ENCODE measurements at places on chromosomes 7 and 10. TPM values are rescaled to one million over a fixed set of nuclear protein-coding genes. Genes with fewer than 3 reads are reported as not detected.

GRCh38 chr10:58909881-58910280 is 266.6 kb upstream of the PHYHIPL start:
- DNase-seq = no peak

DNA sequence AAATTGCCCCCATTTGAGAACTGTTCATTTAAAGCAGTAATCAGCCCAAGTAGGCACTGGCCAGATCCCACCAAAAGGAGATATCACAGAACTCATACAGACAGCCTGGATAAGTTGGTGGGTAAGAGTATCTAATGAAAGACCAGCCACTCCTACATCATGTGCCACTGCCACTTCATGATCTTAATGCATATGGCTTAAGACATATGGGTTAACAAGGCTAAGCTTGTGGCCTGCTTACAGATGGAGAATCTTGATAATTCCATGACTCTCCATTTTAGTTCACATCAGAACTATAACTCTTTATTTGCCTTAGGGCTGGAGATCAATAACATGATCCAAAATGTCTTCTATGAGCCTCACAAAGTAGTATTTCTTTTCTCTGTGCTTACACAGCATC is 6.8 kb upstream of the IFIT1B start:
- no peak for DNase-seq

The DPYSL4 gene
- total RNA-seq = 4.1 TPM

- no peak for DNase-seq
These were observed 48.3 kb upstream of the MYL10 start for GRCh38 chr7:101677391-101677790.

GRCh38 chr7:86968618-86969017 is 90.8 kb downstream of the ELAPOR2 start:
- no peak for DNase-seq

DNA sequence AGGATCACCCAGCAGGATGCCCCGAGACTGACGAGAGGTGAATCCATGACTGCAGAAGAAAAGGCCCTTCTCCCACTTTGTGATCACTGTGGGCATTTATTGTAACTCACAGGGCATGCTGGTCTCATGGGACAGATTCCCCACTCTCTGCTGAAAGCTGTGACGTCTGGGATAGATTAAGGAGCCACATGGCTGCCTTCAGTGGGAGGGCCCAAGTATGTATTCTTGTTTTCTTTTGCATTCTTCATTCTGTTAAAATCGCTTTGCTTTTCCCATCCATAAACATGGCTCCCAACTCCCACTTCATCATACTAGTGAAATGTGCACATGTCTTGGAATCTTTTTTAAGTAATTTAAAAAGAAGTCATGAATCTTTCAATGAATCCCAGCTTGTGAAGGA is 67.2 kb downstream of the FAM107B start:
- DNase-seq = no peak

- DNase-seq = no peak
These were observed 2.2 kb upstream of the HSPB1 start for GRCh38 chr7:76300166-76300731.

DNA sequence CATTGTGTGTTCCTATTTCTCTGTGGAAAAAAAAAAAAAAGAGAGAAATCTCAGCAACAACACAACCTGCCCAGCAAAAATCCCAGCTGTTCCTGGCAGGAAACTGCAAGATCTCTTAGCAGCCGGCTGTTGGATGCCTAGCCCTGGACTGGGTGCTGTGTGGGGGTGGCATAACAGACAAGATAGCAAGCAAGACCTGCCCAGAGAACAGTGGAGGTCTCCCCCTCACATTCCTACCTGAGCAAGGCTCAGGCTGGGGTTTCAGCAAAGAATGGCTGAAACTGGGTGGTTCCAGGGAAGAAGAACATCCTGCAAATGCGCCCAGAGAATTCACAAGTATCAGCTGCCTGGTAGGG is 248.8 kb upstream of the ZMIZ1 start:
- DNase-seq = no peak

- DNase-seq = peak; percentile 79
These were observed 47.6 kb downstream of the ASB13 start for GRCh38 chr10:5618829-5619228.

The SPAM1 gene
- not detected for total RNA-seq

GRCh38 chr10:873020-873419 is 58.5 kb downstream of the LARP4B start:
- DNase-seq = no peak

GRCh38 chr10:56240471-56240870 is 120.6 kb downstream of the ZWINT start:
- no peak for DNase-seq

DNA sequence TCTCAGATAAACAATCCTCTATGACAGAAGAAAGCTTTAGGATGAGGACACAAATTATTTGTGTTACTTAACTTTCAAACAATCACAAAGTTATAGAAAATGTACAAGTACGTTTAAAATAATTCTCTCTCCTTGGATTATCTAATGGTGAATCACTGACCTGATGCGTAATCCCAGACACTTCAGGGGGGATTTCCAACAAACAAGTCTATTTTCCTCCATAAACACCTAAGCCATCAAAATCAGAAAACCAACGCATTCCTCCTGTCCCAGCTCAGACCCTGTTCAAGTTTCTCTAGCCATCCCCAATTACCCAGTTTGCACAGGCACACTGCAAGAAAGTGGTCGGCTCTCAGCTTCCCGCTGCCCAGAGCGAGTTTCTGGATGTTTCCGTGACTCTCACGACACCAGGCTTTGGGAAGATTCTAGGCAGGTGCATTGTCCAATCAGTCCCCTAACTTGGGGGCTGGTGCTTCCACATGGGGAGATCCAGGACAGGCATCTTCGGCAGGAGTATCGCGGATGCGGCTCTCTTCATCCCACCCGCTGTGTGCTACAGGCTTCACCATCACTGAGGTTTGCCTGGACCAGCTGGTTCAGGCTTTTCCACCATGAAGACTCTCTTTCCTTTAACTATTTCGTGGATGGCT is 200.0 kb downstream of the ZMYND11 start:
- DNase-seq = no peak
